ENCODE measurements at places on chromosomes 4 and X. TPM values are rescaled to one million over a fixed set of nuclear protein-coding genes. Genes with fewer than 3 reads are reported as not detected.

Gene ABCG2
- 20.5 TPM for total RNA-seq

Gene GSTCD
- total RNA-seq = 4.0 TPM

Gene SRPK3
- total RNA-seq = not detected

Gene EIF4E
- 70.1 TPM for total RNA-seq

Data from A549 treated with ZK216348 at 1 μM for 4 hours (cell line).